ENCODE measurements at places on chromosomes 2 and 18.

GRCh38 chr2:86624267-86624547, 542 bp upstream of the RNF103 start:
- peak; percentile 31 for DNase-seq

GRCh38 chr2:217856871-217857270, 145.9 kb downstream of the TNS1 start:
- DNase-seq = no peak

DNA sequence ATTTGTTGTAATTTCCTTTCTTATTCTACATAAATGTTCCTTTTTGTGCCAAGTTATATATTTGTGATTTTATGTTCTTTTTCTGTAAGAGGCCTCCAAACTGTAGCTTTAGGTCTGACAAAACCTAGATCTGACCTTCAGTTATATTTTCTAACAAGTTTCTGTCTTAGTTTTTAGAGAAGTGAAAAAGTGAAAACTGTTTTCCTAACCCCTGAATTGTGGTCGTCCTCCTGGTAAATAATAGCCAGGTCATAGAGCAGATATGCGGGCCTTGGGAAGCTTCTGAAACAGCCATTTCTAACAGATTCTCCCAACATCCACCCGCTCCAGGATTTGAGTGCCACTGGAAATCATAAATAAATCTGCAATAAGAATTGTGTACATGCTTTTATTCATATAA, 398.4 kb upstream of the CWC22 start:
- no peak for DNase-seq

- DNase-seq = no peak
These were observed 18.4 kb downstream of the LIPG start for GRCh38 chr18:49580279-49580678.

DNA sequence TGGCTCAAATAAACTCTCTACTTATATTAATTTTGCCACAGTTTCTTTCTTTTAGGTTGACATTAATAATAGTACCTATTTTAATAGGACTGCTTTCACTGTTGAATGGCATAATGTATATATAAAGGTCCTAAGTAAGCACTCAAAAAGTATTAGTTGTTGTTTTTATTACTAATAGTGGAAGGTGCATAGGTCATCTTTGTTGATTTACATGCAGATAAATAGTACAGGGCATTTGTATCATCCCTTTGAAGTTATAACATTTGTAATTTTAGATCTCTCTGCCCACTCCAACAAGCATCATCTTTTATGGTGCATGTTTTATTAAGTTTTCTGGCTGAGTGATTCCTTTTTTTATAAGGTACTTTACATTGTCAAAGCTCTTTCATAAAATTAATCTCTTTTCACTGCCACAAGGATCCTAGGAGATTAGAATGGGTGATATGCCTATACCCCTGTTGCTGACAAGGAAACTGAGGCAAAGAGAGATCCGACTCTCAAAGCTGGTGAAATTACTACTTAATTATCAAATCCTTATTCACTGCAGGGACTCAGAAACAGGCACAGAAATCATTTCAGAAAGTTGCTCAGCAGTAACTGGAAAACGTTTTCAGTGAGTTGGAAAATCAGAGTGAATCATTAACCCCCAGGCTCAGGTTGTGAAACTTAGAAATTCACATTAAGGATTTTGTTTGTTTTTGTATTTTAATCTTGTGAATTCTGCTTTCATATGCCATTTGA, 299.6 kb downstream of the AGPS start:
- no peak for DNase-seq

- no peak for DNase-seq
These were observed 102.1 kb downstream of the PXDN start for GRCh38 chr2:1642066-1642861.

- DNase-seq = peak; percentile 28
These were observed 187.3 kb downstream of the VAPA start for GRCh38 chr18:10100941-10101701.

Data from NCI-H2171 treated with DMSO at 0.1 percent for 48 hours (cell line).